A549 treated with ZK216348 at 1 μM for 4 hours (cell line): ENCODE measurements at places on chromosomes 2 and 18. TPM values are rescaled to one million over a fixed set of nuclear protein-coding genes. Genes with fewer than 3 reads are reported as not detected.

NXPH2 gene
- total RNA-seq: not detected in 5 replicates

GCFC2 gene
- 11.8 to 22.7 TPM (median 17.2 TPM) in 5 replicates for total RNA-seq

SPEG gene
- total RNA-seq: 5.1 to 10.4 TPM (median 6.9 TPM) in 5 replicates

GRB14 gene
- total RNA-seq: 4.6 to 7.4 TPM (median 5.2 TPM) in 5 replicates

TEX44 gene
- not detected in 5 replicates for total RNA-seq

ALLC gene
- total RNA-seq: not detected in 5 replicates

ANKRD53 gene
- total RNA-seq: not detected in 5 replicates

AKAIN1 gene
- total RNA-seq: not detected in 5 replicates

MTCL1 gene
- 50.4 to 73.7 TPM (median 61.9 TPM) in 5 replicates for total RNA-seq

DAW1 gene
- 2.1 to 4.0 TPM (median 2.6 TPM) in 5 replicates for total RNA-seq

RBMS1 gene
- total RNA-seq: 44.4 to 69.3 TPM (median 68.4 TPM) in 5 replicates

RBM44 gene
- 0.13 to 0.66 TPM (median 0.29 TPM) in 5 replicates for total RNA-seq

FBXO36 gene
- 0.92 to 2.6 TPM (median 1.2 TPM) in 5 replicates for total RNA-seq

MAP3K19 gene
- not detected in 5 replicates for total RNA-seq
